NCI-H2171 (cell line): ENCODE measurements at places on chromosomes 3 and 15.

GRCh38 chr15:95085056-95085455, 853.7 kb downstream of the MCTP2 start:
- DNase-seq, result no peak

GRCh38 chr15:99651023-99651807, 82.0 kb downstream of the LYSMD4 start:
- DNase-seq, result no peak

GRCh38 chr3:127831723-127832172, 9.4 kb upstream of the MGLL start:
- DNase-seq, result no peak

DNA sequence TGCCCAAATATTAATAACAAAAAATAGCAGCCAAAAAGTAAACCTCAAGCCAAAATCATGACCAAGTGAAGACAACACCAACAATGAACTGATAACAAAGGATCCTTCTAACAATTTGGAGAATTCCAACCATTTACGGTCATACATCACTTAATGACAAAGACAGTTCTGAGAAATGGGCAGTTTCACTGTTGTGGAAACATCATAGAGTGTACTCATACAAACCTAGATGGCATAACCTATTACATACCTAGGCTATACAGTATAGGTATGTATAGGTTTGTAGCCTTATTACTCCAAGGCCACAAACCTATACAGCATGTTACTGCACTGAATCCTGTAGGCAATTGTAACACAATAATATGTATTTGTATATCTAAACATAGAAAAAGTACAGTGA, 12.4 kb downstream of the ANO10 start:
- no peak for DNase-seq

DNA sequence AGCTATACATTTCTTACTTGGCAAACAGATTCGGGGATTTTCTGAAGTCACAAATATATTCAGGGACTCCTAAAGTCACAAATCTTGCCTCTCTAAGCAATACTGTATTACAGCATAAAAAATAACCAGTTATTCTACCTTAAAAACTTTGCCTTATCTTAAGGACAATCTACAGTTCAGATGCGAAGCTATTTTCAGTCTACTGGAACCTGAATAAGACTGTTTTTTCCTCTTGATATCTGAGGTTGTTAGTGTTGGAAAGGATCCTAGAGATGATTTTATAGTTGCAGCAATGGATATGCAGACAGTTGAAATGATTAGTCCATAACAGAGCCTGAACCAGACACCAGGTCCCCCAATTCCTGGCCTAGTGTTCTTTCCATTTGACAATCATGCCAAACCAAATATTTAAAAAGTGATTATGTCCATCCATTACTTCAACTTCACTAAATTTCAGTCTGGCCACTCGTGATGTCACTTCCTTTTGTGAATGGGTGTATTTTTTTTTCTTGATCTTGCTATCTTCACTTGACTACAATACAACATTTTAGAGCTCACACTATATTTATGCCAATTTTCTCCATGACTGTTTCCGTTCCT, 1.8 kb downstream of the HDGFL3 start:
- DNase-seq, result no peak

DNA sequence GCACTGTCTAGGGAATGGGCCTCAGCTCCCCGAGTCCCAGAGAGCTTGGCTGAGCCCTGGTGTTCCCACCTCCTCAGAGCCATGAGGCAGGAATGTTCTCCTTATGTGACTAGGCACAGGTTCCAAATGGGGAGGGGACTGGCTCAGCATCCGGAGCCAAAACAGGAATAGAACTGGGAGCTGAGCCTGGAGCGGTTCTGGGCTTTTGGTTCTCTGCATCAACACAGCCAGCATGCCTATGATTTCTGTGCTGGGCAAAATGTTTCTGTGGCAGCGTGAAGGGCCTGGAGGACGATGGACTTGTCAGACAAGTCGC, at the start of gene FAM131A:
FAM131A (plus strand) TSS at position 202 of the 316 bp plus-strand sequence; CDS start at position 233, 31 bp downstream.
- no peak for DNase-seq

DNA sequence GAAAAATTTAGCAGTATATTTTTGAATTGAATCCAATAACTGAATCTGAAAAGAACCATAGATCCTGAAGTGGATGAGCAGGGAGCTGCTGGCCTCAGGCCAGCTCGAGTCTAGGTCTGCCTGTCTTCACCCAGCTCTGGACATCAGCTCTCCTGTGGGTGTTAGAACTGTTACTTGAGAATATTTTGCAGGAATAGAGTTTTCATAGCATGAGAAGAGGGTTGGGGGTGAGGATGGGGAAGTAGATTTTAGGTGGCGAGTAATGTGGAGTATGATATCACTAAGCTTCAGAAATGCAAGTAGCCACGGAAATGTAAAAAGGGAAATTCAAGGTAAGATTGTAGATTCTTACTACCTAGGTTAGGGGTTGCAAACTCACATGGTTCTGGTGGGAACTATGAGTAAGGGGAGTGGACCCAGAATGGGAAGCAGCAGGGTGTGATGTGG, 6.2 kb downstream of the RAB8B start:
- DNase-seq, result no peak
